GDM1 (cell line): ENCODE measurements at places on chromosomes 6 and 20.

GRCh38 chr20:8515810-8516435 lies 383.9 kb downstream of the PLCB1 start:
- no peak for DNase-seq

DNA sequence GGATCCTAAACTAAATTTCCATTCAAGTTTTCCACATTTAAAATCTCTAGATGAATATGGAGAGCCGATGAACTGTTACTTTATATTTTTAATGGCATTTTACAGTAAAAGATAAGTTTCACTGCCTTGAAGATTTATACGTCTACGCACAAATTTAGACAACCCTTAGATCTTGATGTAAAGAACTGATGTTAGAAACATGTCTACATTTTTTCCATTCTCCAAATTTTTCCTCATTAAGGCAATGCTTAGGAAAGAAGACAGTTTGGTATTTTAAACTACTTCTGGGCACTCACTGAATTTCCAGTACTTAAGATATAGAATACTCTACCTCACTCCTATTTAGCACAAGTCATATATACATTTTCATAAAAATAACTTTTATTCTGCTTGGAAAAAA lies 45.4 kb downstream of the ME1 start:
- DNase-seq, result no peak

GRCh38 chr6:101630941-101631340 lies 237.4 kb downstream of the GRIK2 start:
- no peak for DNase-seq

DNA sequence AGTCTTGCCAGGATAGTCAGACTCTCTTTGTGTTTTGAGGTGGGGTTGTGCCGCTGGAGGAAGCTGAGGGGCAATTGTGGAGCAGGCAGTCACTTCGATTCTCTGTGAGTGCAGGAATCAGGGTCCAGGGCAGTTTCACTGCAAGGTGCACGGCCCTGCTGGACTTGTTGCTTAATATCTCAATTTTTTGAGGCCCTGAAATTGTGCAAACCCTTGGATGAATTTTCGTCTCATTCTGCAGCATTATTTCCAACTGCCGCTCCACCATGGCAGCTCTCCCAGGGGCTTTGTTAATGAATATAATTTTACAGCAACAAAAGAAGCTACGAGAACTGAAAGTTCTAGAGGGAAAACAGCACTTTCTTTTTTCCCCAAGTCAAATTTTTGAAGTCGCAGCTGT lies 531.9 kb downstream of the QKI start:
- DNase-seq, result no peak

DNA sequence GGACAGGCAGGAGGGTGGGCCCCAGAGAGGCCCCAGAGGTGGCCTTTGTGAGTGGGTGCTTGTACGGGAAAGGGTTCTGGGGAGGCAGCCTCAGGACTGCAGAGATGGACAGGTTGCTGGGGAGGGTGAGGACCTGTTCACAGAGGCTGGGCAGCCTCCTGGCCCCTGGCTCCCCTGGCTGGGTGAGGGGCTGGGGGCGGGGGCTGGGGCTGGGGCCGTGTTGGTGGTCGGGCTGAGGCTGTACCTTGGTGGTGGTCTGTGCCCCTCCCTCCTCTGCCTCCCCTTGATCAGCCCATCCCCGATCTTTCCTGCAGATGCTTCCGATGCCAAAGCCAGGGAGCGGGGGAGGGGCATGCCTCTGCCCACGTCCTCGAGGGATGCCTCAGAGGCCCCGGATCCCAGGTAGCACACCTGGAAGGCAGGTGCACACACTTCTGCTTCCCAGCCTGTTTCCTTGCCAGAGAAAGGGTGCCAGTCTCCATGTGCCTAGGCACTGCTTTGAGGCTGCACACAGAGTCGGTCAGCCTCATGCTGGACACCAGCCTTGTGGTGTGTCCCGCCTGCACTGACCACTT lies 4.8 kb downstream of the TCEA2 start:
- no peak for DNase-seq

DNA sequence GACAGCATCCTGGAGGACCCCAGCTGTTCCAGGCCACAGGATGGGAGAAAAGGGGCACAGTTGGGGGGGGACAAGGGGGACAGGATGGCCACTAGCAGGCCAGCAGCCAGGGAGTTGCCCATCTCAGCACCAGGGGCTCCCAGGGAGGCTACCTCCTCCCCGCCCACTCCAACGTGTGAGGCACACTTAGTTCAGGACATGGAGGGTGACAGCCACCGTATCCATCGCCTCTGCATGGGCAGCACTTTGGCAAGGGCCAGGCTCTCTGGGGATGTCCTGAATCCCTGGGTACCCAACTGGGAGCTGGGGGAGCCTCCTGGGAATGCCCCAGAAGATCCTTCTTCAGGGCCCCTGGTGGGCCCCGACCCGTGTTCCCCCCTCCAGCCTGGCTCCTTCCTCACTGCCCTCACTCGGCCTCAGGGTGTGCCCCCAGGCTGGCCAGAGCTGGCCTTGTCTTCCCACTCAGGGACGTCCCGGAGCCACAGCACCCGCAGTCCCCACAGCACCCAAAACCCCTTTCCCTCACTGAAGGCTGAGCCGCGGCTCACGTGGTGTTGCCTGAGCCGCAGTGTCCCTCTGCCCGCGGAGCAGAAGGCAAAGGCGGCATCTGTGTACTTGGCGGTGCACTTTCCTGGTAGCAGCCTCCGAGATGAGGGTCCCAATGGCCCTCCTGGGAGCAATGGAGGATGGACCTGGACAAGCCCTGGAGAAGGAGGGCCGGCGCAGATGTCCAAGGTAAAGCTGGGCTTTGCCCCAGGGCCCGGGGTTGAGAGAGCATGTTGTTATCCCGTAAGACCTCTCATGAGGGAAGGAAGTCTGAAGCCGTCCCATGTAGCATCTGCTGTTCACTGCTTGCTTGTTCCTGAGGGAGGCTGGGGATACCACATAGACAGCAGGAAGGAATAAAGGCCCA lies 30.7 kb downstream of the ZNF831 start:
- no peak for DNase-seq

DNA sequence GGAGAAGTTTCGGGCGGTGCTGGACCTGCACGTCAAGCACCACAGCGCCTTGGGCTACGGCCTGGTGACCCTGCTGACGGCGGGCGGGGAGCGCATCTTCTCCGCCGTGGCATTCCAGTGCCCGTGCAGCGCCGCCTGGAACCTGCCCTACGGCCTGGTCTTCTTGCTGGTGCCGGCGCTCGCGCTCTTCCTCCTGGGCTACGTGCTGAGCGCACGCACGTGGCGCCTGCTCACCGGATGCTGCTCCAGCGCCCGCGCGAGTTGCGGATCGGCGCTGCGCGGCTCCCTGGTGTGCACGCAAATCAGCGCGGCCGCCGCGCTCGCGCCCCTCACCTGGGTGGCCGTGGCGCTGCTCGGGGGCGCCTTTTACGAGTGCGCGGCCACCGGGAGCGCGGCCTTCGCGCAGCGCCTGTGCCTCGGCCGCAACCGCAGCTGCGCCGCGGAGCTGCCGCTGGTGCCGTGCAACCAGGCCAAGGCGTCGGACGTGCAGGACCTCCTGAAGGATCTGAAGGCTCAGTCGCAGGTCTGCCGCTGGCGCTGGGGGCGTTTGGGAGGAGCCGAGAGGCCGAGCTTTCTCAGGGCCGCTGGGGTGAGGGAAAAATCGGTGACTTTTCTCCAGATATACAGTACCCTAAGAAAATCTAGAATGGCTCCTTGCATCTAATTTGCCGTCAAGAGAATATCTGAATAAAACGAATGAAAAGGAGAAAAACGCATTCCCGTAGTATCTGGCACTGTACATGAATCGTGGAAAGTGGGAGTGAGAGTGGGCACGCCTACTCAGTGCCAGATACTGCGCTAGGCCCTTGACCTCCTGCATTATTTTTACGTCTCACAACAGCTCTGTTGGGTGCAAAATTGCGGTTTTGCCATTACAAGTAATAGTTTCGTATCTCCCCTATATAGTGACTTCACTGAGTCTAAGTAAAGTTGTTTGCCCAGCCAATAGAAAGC lies 1.0 kb downstream of the CALHM6 start:
- peak; percentile 46 for DNase-seq

GRCh38 chr6:151681433-151682059 lies 125.9 kb upstream of the ESR1 start:
- DNase-seq, result no peak
